ENCODE measurements at places on chromosomes 7 and 10.

- no peak for DNase-seq
Observed at GRCh38 chr7:16926861-16927260, 45.1 kb upstream of the AGR3 start.

DNA sequence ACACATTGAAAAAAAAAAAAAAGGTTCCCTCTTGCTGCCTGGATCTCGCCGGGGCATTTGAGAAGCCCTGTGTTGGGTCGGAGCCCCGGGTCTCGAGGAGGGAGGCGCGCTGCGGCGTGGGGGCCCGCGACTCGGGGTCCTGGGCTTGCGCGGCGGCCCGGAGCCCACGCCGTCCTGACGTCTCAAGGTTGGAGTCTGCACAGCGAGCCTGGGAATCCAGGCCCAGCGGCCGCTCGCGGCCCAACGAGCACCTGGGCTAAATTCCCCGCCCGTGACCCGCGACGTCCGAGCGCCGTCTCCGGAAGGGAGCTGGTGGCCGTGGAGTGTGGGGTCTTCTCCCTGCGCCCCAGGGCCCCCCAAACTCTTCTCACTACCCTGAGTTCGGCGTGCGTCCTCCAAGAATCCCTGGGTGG lies 1.4 kb upstream of the CTBP2 start:
- DNase-seq = no peak

GRCh38 chr7:112510001-112510742 lies 29.4 kb downstream of the LSMEM1 start:
- DNase-seq = no peak

DNA sequence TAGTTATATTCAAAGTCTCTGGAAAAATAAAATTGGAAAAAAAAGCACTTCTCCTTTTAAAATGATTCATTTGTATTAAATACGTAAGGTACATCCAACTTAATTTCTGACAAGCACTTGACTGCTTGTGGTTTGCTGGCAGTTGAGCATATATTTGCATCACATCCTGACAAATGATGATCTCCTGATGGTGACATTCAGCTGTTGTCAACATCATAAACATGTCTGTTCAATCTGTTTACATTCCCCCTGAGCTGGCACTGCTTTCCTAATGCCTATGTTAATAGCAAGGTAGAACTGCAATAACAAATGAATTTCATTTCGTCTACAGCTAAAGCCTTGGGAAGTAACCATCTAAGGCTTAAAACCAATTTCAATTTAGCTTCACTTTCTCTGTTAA lies 24.4 kb downstream of the TSPAN12 start:
- no peak for DNase-seq

DNA sequence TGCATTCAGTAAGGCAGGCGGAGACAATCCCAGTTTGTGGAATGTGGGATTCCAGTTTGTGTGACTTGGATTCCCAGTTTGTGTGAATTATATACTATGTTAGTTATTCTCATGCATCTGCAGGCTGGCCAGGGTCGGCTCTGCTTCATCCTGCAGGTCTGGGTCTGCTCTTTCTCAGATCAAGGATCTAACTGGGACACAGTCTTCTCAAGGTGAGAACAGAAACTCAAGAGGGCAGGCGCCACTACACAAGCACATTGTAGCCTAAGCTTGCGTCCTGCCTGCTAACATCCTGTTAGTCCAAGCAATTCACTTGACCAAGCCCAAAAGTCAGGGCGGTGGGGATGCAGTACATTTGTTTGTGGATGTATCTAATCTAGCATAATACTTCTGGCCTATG lies 131.1 kb downstream of the SNX10 start:
- DNase-seq = no peak

DNA sequence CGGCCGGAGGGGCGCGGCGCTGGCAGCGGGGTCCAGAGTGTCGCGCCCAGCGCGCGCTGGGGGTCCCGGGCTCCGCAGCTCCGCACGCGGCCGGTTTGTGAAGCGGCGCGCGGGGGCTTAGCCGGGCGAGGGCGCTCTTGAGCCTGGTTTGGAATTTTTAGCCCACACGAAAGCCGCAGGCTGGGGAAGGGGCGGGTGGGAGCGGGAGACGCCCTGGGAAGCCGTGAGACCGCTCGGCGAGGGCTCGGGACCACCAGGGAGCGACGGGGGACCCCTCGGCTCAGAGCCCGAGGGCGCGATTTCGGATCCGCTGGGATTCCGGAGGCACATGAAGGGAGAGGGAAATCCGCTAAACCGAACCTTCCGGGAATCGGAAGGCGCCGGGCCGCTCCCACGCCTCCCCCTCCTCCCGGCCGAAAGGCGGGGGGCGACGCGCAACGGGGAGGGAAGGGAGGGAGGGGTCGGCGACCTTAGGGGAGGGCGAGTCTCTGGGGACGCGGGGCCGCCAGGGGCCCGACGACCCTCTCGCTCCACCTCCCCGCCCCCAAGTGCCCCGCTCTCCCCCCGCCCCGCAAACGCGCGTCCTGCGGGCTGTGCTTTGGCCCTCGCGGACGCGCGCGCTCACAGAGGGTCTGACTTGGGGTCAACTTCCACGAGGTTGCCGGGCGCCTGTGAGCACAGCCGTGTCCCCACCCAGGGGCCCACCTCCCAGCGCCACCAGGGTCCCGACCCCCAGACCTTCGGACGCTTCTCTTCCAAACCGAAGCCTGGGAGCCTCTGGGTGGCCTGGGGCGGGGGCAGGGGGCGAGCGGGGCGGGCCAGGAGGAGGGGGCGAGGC lies 5.1 kb upstream of the ELFN1 start:
- no peak for DNase-seq

- no peak for DNase-seq
Observed at GRCh38 chr10:21314111-21314626, 211.3 kb downstream of the SKIDA1 start.

DNA sequence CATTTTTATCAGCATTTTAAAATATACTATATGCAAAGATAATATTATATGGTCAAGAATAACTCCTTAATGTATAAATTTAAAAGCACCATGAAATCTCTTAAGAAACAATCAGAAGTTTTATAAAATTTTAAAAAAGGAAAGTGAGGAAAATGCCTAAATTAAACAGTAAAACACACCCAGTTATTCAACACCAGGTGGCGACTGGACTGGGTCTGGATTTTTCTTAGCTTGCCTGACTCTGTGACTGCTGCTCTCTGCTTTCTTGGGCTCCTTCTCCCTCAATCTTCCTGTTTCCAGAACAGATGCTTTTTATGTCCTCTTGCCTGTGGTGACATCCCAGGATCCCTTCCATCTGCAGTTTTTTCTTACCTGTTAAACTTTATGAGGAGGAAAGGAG lies 200.3 kb downstream of the BICC1 start:
- DNase-seq = no peak

GRCh38 chr7:140403878-140404564 lies at the start of gene RAB19:
TSS of gene RAB19 (plus strand) at chr7:140404058. CDS start at chr7:140407647, 3,589 bp downstream.
- DNase-seq = no peak

DNA sequence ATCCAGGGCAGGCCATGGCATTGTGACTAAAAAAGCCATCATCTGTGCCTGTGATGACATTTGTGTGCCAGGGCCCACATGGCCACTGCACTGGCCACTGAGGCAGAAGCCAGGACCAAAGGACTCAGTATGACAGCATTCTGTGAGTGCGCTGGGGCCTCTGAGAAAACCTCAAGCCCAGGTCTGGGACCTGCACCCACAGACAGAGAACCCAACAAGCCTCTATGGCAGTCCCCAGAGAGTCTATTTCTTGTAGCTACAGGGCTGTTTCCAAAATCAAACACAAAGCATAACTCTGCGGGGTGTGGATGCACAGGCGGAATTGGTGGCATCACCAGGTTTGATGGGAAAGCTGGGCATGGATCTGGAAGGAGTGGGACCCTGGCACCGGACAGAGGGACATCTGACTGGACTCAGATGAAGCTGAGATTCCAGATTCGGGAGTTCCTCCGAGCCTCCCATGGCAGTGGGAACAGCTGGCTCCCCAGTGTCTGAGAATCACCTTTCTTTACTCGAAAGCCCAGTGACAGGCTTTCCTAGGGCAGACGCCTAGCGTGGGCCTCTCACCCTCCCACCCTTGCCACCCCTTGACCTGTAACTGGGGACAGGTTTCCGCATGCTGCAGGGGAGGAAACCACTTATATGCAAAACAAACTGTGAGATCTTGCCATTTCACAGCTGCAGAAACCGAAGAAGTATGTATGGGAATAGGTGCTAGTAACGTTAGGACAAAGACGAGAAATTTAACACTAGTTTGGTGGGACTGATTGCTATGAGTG lies 70.6 kb upstream of the RHEB start:
- no peak for DNase-seq

DNA sequence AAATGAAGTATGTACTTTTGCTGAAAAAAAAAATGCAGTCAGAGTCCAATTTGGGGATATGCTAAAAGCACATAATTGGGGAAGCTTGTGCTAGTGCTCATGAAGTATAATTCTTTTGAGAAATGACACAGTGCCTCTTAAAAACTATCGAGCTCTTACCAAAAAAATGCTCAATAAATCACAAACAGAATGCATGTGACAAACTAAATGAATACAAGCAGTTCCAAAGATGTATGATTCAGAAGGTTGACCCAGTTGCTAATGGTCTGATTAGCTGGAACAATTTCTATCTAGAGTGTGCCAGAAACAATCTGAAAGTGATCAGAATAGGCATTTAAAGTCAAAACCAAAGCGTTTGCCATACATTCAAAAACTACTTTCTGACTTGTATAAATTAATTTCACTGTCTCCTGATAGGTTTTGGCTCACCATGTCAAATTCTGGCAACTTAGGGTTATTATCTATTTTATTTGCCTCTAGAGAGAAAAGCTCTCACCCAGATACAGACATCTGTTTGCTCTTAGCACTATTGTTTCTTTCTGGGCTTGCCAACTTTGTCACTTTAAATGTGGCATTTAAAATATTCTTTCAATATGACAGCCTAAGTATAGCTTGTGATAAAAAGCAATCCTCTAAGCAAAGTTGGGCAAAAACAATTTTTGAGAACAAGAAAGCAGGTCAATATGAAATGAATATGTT lies 114.7 kb upstream of the AHR start:
- DNase-seq = no peak

- DNase-seq = no peak
Observed at GRCh38 chr10:6802759-6803426, 222.8 kb upstream of the PRKCQ start.

GRCh38 chr7:120775755-120776154 lies 82.2 kb downstream of the TSPAN12 start:
- no peak for DNase-seq

DNA sequence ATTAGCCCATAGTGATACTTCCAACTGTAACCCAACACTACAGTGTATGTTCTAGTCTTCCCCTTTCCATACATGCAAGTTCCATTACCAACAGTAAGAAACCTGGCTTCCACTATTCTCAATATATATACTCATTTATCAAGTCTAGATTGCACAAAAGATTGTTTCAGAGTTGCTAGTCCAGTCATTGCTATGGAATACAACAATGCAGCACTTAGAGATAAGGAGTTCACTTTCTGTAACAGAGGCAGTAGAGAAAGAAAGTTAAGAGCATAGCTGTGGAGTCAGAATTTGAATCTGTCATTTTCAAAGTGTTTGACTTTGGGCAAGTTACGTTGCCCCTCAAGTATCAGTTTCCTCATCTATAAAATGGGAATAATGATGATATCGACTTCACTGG lies 90.1 kb downstream of the RTKN2 start:
- no peak for DNase-seq

GRCh38 chr7:3176112-3177000 lies 124.7 kb upstream of the SDK1 start:
- DNase-seq = no peak

GRCh38 chr10:49115015-49115795 lies at the start of gene VSTM4:
TSS of gene VSTM4 (minus strand) at chr10:49115522. CDS start at chr10:49115485, 37 bp downstream.
- DNase-seq = no peak

DNA sequence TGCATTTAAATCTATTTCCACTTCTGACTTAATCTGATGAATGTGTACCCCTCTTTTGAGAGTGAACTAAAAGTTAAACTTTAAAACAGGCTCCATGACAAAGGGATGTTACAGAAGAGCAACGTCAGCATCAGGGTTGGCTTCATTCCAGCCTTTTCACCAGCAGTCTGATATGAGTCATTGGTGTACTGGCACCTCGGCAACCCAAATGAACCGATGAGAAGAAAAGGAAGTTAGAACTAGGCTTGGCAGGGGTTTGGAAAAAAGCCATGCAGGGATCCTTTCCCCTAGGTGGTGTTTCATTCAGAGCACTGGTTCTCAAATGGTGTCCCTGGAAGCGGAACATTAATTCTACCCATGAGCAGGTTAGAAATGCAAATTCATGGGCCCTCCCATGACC lies 53.6 kb downstream of the SEC61G start:
- DNase-seq = no peak

- DNase-seq = no peak
Observed at GRCh38 chr10:36802490-36803153, 322.8 kb upstream of the ANKRD30A start.

GRCh38 chr10:99537989-99538917 lies 5.5 kb downstream of the NKX2-3 start:
- no peak for DNase-seq

- DNase-seq = no peak
Observed at GRCh38 chr7:126436213-126436868, 816.4 kb downstream of the GRM8 start.

GRCh38 chr10:69220041-69220451 lies at the start of gene HKDC1:
TSS of gene HKDC1 (plus strand) at chr10:69220332. CDS start at chr10:69220436, 104 bp downstream.
- no peak for DNase-seq

- no peak for DNase-seq
Observed at GRCh38 chr7:121390617-121391016, 5.5 kb downstream of the FAM3C start.

DNA sequence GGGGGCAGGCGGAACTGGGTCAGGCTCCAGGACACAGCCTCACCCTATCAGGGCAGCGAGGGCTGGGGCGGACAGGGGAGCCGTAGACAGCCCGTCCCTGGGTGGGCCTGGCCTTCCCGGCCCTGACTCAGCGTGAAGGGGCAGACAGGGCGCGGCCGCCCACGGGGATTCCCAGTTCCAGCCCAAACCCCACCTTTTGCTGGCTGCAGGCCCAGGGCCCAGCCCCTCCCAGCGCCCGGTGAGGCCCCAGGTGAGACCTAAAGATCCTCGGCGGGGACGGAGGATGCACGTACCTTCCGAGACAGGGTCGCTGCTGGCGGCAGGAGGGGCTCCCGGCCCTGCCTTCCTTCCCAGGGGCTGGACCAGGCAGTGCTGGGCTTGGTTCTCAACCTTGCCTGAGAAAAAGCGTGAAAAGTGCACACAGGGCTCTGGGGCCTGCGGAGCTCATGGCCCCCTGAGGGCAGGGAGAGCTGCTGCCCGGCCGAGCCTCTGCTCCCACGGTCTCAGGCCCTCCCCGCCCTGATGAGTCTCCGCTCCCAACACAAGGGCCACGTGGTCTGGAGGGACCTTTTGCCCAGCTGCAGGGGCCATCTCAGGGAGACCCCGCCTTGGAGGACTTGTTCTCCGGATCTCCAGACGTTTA lies 43.9 kb upstream of the DNAJB6 start:
- DNase-seq = no peak

GRCh38 chr10:34814223-34814912 lies 728 bp downstream of the PARD3 start:
- no peak for DNase-seq

DNA sequence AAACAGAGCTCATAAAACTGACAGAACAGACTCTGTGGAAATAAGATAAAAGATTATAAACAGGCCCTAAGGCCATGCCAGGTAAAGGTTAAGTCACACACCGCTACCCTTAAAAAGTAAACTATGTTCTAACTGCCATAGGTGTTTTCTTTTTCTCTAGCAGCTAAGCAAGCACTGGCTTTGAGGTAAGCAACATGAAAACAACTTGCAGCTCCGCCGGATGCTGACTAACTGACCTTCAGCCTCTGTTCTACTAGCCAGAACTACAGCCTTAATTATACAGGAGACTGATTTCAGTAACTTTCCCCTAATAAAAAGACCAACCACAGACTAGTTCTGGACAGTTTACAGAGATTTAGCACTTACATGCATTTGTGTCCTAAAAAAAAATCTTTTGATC lies 708.3 kb downstream of the CCSER2 start:
- no peak for DNase-seq

- no peak for DNase-seq
Observed at GRCh38 chr10:117796130-117796745, 250.5 kb downstream of the RAB11FIP2 start.

All from esophagus squamous epithelium (tissue), 5 donors.